ENCODE measurements at places on chromosomes 13 and 19. TPM values are rescaled to one million over a fixed set of nuclear protein-coding genes. Genes with fewer than 3 reads are reported as not detected.

DNA sequence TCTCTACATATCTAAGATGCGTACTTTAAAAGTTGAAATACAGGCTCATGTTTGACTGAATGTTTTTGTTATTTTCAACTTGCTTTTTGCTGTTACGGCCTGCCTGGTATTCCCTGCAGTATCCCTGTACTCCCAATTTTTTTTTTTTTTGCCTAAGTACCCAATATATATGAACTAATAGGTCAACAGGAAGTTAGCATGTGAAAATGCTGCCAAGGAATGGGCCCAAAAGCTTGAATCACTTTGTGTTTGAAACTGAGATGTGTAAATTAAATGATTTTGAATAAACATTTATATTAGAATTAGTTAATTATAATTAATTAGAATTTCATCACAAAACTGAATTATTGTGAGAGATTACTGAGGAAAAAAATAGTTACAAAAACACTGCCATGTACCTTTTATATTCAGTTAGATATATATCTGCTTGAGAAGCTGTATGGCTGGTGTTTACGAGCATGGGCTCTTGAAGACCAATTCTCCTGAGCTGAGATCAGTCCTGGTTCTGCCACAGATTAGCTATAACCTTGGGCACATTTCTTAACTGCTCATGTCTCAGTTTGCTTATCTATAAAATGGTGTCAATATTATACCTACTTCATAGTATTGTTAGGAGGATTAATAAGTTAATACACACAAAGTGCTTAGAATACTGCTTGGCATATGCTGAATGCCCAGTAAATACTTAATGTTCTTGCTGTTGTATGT, 16.0 kb downstream of the TDRD3 start:
- H3K27me3 ChIP-seq, result no peaks in the 10 kb centered on the region
- H3K4me3 ChIP-seq, result no peak overlapping the region
- no peak for DNase-seq
- peaks cover 48% of the 10 kb centered on the region for H3K4me1 ChIP-seq

- no peak overlapping the region for H3K27ac ChIP-seq
- no peak for DNase-seq
- no peaks in the 10 kb centered on the region for H3K27me3 ChIP-seq
- H3K36me3 ChIP-seq, result peaks cover 19% of the 10 kb centered on the region
Measured at GRCh38 chr19:16398530-16399249, 73.1 kb downstream of the EPS15L1 start.

GRCh38 chr13:41565216-41565615, 107.9 kb downstream of the RGCC start:
- H3K4me3 ChIP-seq, result no peak overlapping the region
- DNase-seq, result no peak
- H3K36me3 ChIP-seq, result peaks cover 6% of the 10 kb centered on the region
- H3K27me3 ChIP-seq, result no peaks in the 10 kb centered on the region
- H3K4me1 ChIP-seq, result peaks cover 13% of the 10 kb centered on the region

GRCh38 chr13:75530549-75530961, 7.1 kb downstream of the COMMD6 start:
- no peak for DNase-seq
- peaks cover 47% of the 10 kb centered on the region for H3K4me1 ChIP-seq
- peak overlapping the region; percentile 53 for H3K27ac ChIP-seq
- H3K36me3 ChIP-seq, result peaks cover 49% of the 10 kb centered on the region
- H3K27me3 ChIP-seq, result no peaks in the 10 kb centered on the region

DNA sequence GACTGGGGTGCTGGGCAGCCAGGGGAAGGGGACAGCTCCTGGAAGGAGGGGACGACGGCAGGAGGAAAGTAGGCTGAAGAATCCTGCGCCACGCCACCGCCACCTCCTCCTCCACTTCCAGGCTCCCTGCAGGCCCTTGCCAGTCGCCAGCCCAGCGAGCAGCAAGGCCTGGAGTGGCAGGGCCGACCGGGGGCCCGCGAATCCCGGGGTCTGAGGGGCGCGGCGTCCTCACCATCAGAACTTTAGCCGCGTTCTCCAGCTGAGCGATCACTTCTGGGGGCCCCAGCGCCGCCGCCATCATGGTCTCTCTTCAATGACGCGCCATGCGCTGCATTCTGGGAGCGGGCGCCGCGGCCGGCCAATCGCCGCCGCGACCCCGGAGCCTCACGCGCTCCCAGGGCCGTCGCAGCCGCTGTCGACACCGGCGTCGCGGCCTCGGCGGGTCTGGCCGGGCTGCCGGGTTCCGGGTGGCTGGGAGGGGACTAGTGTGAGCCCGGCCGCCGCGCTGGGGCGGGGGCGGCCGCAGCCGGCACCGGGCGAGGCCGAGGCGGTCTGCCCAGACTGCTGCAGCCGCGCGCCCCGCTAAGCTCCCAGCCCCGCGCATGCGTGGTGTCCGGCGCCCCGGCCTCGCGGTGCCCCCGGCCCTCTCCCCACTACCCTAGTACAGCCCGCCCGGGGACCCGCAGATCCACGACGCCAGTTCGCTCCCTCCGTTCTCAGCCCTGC, at the start of gene XPO4:
Gene XPO4 (minus strand): TSS at position 309 of the 726 bp plus-strand sequence. CDS start 8 bp downstream, at position 301.
- peak; percentile 87 for DNase-seq
- peaks cover 28% of the 10 kb centered on the region for H3K4me1 ChIP-seq
- H3K27ac ChIP-seq, result peak within 1 kb of the TSS; percentile 90
- peaks cover 22% of the 10 kb centered on the region for H3K36me3 ChIP-seq

DNA sequence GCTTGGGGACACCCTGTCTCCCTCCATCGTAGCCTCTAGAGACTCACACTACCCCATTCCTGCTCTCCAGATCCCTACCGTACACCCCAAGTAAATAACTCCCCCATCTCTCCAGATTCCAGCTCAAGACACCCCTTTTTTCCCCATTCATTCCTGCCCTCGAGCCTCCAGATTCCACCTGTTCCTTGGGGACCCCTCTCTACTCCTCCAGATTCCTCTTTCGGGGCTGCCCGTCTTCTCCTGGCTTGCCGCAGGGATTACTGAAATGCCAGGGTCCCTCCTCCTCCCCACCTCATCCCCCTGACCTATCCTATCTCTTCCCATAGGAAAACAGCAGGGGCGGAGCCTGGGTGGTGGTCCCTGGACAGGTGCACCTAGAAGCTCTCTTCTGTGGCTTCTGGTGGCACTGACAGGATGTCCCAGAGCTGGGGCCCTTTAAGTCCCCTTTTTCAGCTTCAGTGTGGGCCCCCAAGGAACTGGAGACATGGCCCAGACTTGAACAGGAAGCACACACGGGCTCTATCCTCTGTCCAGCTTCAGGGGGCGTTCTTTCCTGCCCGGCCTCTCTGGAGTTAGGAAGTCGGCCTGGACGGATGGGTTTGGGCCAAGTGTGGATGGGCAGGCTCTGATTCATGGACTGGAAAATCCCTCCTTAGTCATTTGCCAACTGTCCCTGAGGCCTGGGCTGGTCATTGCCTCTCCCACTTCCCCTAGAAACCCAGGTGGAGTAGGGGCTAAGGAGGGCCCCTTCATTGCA, 1.2 kb downstream of the ZSWIM4 start:
- DNase-seq, result peak; percentile 44
- H3K4me1 ChIP-seq, result peaks cover 23% of the 10 kb centered on the region

DNA sequence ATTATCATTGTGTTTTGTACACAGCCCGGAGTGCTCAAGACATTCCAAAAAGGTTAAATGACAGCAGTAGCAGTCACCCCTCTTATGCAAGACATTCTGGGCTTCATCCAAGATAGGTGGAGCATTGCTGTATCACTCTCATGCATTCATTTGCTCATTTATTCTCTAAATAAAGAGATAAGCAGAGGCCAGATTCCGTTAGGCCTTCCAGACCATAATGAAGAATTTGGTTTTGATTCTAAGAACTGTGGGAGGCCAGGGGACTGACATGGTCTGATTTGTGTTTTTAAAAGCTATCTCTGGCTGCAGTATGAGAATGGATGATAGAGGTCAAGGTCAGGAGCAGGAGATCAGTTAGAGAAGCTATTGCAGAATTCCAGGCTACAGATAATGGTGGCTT, 145.8 kb downstream of the KCNRG start:
- H3K4me3 ChIP-seq, result no peak overlapping the region
- no peaks in the 10 kb centered on the region for H3K36me3 ChIP-seq
- no peak for DNase-seq
- no peak overlapping the region for H3K27ac ChIP-seq

GRCh38 chr13:43878892-43879754, at the start of gene CCDC122:
Gene CCDC122 (minus strand): TSS chr13:43879740. CDS start chr13:43869376, 10,364 bp downstream.
- peaks cover 22% of the 10 kb centered on the region for H3K27me3 ChIP-seq
- no peaks in the 10 kb centered on the region for H3K36me3 ChIP-seq
- peak within 1 kb of the TSS; percentile 88 for H3K27ac ChIP-seq
- H3K4me1 ChIP-seq, result peaks cover 28% of the 10 kb centered on the region
- H3K4me3 ChIP-seq, result peak within 1 kb of the TSS; percentile 82

DNA sequence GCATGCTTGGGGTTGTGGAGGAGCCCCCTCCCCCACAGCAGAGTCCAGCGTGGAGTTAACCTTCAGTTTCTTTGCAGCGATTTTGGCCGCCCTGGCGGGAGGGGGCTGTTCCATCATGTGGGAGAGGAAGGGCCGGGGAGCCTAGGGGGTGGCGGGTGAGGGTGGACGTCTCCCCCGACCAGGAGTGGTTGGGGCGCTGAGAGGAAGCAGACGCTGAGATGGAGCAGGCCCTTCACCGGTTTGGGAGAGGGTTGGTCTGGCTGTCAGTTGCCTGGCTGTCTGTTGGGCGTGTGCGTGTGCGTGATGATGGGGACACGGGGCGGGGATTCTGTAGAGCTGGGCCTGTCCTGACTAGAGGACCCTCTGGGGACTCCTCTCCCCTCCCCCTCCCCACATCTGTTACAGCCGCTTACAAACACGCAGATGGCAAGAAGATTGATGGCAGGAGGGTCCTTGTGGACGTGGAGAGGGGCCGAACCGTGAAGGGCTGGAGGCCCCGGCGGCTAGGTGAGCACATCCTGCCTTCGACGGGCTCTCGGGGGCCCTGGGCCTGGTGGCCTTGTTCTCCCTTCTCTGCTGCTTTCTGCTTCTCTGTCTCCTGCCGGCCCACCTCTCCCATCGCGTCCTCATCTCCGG, 9.8 kb upstream of the LIN7B start:
- H3K4me3 ChIP-seq, result no peak overlapping the region
- H3K27ac ChIP-seq, result no peak overlapping the region
- H3K27me3 ChIP-seq, result no peaks in the 10 kb centered on the region

Gene ERCC2
- total RNA-seq, result 25.6 TPM

Gene ZNF221
- total RNA-seq, result 1.0 TPM

Gene C19orf73
- total RNA-seq, result 1.5 TPM

Gene KLF16
- 25.6 TPM for total RNA-seq

Gene RNF225
- 0.81 TPM for total RNA-seq

Gene MAU2
- 38.4 TPM for total RNA-seq

Gene PRODH2
- total RNA-seq, result not detected

Measured in activated CD8-positive, alpha-beta T cell treated with anti-CD3 and anti-CD28 coated beads for 36 hours (primary cell).